ENCODE measurements at places on chromosomes 6 and 20.

GRCh38 chr6:43634702-43635303, 837 bp upstream of the MAD2L1BP start:
- no peak for DNase-seq

DNA sequence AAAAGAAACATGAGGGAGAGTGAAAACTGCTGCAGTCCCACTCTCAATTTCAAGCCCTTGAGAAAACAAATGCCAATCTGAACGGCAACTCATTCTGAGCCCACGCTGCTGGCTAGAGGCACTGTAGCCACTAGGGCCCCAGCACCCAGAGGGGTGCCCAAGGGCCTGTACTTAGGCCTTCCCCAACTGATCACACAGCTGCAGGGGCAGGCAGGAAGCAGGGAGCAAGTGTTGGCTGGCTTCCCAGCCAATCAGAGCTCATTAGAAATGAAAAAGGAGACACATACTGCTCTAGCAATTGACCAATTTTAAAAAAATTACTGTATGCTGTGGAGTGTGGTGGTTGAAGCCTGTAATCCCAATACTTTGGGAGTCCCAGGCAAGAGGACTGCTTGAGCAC, 3.7 kb upstream of the BEND3 start:
- no peak for DNase-seq

GRCh38 chr6:70413992-70414494, 735 bp downstream of the FAM135A start:
- DNase-seq: no peak

- DNase-seq: no peak
These were observed 201.9 kb upstream of the CST7 start for GRCh38 chr20:24747010-24747712.

GRCh38 chr20:46056970-46057855, 28.2 kb downstream of the SLC12A5 start:
- peak; percentile 75 for DNase-seq

GRCh38 chr6:136072691-136073090, 177.4 kb downstream of the MTFR2 start:
- no peak for DNase-seq

DNA sequence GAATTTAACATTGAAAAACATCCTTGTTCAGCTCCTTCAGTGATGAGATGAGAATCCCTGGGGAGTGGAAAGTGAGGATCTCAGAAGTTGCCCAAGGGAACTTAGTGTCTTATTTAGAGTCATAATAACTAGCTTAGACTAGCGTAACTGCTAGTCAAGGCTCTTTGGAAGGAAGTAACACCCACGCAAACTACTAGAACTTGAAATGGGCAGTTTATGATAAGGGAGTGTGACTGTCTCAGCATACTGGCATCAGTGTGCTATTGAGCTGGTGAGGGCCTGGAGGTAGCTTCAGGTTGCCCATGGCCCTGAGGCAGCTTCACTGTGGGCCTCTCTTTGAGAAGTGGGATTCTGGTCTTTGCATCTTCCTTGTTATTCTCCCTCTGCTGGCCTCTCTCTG, 40.1 kb downstream of the SLX4IP start:
- no peak for DNase-seq

DNA sequence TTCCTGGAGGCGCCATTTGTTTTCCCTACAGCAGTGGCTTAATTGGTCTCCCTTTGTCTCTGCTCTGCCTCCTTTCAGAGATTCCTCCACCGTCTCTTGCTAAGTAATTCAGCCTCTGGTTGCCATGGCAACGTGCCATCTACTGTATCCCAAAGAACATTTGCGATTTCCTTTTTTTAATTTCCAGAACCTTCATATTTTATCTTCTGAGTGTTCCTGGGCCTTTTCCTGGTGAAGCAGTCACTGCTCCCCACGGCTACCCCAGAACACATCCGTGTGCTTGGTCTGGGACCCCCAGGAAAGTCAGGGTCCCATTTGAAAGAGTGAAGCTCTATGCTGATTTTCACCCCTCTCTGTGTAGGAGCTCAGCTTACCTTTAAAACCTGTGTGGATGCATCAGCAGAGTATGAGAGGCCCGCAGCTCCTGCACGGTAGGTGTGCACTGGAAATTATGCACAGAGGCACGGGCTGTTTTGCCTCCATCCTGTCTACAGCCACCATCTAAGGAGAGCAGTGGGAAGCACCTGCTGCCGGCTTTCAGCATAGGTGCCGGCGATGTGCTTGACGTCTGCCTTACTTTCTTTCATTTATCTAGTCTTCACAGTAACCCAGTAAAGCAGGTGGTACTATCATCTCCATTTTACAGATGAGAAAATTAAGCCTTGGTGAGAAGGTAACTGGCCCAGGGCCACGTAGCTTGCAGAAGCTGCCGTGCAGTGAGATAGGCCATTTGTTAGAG, 122.8 kb downstream of the SYCP2 start:
- DNase-seq: no peak

DNA sequence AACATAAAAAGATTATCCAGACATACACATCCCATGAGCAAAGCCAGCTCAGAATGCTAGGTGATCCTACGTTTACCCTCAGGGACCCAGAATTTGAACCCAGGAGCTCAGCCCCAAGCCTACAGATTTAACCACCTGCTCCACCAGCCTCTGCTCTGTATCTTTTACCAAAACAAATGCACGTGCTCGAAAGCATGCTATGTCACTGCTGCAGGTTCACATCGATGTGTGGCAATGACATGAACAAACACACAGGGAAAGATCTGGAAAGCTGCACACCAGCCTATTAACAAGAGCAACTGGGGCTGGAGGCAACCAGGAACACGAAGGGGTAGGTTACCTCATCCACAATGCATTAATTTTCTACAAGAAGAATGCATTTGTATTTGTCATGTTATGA, 32.1 kb downstream of the PREX1 start:
- DNase-seq: no peak

- DNase-seq: no peak
These were observed 20.0 kb downstream of the PDYN start for GRCh38 chr20:1973601-1974440.

DNA sequence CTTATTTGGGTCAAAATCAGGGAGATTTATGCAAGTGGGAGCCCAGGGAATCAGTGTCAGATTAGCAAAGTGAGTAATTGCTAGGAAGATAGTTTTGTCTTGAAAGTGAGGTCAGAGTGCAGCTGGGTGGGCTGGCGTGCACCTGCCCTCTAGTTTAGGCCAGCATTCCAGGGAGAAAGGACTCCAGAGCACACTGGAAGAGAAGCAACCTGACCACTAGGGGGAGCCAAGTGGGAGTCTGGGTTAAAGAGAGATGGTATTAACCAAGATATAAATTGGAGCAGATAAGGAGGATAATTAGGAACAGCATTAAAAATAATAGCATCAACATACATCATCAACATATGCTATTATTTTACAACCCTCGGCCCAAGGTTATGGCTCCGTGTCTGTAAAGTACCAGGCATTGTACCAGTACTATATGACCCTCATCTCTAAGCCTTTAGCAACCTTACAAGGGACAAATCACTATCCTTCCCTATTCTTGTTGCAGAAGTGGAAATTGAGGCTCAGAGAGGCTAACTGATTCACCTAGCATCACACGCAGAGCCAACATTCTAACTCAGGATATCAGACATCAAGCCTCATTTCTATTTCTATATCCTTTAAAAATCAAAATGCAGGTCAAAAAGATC, 57.8 kb downstream of the SLC2A10 start:
- DNase-seq: no peak
